Stimulated activated CD4-positive, alpha-beta T cell treated with anti-CD3 and anti-CD28 coated beads, Interleukin-4, amount 100 ng/mL, for 24 hours (primary cell): ENCODE measurements at places on chromosomes 1 and 21.

GRCh38 chr21:28358170-28358569, 634.5 kb downstream of the LTN1 start:
- no peak for DNase-seq

- no peak for DNase-seq
Measured at GRCh38 chr1:235887676-235888075, 21.0 kb upstream of the LYST start.

DNA sequence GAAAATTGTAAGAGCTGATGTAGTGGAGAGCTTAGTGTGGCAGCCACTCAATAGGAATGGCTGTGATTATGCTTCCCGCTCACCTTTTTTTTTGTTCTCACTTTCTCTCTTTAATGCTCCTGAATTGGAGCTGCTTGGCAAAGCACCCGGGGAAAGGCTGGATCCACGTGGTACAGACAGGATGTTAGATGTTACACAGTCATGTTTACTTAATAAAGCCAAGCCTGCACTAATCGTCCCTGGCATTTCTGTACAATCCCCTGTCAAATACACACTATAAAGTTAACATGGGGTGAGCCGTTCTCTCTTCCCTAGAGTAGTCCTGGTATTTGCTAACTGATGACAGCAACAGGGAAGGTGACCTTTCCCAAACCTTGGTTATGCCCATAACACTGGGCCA, 187.8 kb downstream of the ZSCAN20 start:
- DNase-seq = no peak

- DNase-seq = no peak
Measured at GRCh38 chr21:16842696-16843035, 670.2 kb upstream of the CXADR start.

DNA sequence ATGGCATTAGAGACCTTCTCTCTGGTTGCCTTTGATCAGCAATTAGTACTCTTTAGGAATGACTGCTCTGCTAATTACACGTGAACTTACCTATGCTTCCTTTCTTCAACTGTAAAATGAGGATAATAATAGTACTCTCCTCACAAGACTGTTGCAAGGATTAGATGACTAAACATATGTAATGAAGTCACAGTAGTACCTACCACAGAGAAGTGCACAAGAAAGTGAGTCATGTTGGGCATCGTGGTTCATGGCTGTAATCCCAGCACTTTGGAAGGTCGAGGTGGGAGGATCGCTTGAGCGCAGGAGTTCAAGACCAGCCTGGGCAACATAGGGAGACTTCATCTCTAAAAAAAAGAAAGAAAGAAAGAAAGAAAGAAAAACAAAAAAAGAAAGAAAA, 68.1 kb upstream of the AK4 start:
- DNase-seq = no peak
